ENCODE measurements at places on chromosomes 16 and 17. TPM values are rescaled to one million over a fixed set of nuclear protein-coding genes. Genes with fewer than 3 reads are reported as not detected.

KATNB1 gene
- polyA plus RNA-seq = 15.0 TPM

DNA sequence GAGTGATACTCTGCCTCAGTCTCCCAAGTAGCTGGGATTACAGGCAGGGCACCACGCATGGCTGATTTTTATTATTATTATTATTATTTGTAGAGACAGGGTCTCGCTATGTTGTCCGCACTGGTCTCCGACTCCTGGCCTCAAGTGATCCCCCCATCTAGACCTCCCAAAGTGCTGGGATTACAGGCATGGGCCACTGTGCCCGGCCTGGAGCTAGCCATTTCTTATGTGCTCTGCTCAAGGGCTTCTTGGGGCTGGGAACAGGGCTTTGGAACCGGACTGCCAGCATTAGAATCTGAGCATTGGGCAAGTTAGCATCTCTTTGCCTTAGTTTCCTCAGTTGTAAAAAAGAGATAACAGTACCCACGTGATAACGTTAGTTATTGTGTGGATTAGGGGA lies 111.3 kb downstream of the C16orf78 start:
- DNase-seq = no peak

DNA sequence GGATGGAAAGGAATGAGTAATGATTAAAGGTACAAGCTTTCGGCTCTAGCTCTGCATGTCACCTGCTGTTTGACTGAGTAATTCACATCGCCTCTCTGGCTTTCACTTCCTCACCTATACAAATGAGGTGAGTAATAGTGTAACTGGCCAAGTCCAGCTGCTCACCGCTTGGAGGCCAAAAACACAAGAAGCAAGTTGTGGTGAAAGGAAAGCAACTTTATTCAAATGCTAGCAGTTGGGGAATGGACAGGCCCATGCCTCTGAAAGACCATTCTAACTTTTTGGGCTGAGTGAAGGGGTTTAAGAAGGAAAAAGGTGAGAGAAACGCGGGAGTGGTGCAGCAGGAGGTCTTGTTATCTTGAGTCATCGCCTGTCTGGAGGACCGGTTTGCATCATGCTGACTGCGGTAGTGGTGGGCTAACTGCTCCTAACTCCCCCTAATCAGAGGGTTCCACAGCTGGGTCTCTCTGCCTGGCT lies 45.7 kb upstream of the CSNK2A2 start:
- no peak for DNase-seq

DNA sequence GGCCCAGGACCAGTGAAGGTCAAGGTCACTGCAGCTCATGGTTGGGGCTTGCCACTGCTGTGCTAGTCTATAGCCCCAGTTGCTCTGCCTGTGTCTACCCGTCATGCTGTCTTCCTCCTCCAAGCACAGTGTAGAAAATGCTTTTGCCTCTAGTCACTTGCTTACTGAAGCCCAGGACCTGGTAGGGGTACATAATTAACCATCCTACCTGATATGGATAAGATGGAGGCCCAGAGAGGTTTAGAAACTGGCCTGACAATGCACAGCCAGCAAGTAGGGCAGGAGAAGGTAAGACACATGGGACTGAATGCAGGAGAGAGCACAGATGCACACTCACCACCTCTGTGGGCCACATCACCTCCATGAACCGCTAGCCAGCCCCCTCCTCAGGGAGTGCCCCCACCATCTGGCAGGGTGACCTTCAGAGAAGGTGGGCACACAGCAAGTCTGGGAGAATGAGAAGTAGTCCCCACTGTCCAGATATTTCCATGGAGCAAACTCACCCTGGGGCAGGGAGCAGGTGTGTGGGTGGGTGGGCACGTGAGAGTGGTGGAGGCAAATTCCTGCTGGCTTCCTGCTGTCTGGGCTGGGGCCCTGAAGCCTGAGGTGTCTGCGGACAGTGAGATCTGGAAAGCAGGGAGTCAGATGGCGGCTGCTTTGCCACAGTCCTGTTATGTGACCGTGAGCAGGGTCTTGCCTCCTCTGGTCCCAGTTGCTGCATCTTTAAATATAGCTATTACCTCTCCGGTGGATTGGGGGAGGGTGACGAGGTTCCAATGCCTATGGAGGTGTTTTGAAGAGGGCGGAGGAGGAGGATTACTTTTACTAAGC lies 1.0 kb downstream of the CX3CL1 start:
- no peak for DNase-seq

DNA sequence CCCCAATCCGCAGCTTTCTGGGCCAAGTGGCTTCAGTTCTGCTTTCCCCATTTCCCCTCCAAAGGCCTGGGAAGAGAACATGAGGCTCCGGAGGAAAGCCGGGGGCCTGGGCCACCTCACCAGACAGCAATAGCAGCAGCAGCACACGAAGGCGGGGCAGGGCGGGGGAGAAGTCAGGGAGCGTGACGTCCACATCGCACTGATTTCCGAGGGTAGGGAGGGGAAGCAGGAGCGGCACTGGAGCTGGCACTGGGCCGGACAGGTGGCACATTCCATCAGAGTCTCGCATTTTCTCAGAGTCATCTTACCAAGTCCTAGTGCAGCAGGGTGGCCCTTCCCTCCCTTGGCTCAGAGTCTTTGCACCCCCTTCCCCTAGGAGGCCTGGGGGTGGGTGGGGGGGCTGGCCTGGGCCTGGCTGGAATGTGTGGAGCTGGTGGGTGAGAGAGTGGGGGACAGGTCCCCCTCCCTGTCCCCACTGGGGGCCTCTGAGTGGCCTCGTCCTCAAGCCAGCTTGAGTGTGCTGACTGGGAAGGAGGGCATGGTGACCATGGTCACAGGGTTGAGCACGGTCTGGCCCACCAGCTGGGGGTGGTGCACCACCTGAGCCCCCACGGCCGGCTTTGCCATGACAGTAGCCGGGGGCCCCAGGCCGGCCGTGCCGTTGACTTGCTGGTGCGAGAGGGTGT lies 14.3 kb downstream of the MNT start:
- no peak for DNase-seq

GRCh38 chr17:41538565-41538991 lies 10.5 kb upstream of the KRT19 start:
- no peak for DNase-seq

GRCh38 chr16:6918646-6919045 lies 414.0 kb upstream of the RBFOX1 start:
- DNase-seq = no peak

SPEM3 gene
- polyA plus RNA-seq = not detected

- no peak for DNase-seq
Measured at GRCh38 chr17:63136369-63137012, 170.5 kb downstream of the TANC2 start.

DNA sequence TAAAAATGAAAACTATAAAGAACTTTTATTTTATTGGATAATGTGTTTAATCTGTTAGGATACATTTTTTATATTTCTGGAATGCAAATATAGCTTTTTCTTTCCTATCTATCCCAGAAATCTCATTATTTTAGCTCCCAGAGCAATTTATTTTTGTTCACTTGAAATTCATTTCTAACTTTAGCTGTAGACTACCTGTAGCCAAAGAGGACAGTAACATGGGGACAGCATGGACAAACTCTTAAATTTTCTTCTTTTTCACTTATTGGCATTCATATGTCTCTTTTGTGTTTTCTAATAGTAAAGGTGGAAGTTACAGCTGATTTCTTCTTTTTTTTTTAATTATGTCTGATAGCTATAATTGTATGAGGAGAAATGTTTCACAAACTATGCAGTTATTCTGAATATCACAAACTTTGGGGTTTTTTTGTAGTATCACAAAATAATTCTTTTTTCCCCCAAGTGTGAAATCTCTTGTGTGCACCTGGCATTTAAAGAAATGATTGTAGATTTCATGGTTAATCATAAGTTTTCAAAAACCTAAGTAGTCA lies 55.4 kb downstream of the VMP1 start:
- no peak for DNase-seq

EMC6 gene
- 77.1 TPM for polyA plus RNA-seq

Data from urinary bladder (tissue), 4 donors.